ENCODE measurements at places on chromosomes 16 and 17.

- no peak for DNase-seq
These were observed 36.2 kb downstream of the LDHD start for GRCh38 chr16:75080205-75081029.

DNA sequence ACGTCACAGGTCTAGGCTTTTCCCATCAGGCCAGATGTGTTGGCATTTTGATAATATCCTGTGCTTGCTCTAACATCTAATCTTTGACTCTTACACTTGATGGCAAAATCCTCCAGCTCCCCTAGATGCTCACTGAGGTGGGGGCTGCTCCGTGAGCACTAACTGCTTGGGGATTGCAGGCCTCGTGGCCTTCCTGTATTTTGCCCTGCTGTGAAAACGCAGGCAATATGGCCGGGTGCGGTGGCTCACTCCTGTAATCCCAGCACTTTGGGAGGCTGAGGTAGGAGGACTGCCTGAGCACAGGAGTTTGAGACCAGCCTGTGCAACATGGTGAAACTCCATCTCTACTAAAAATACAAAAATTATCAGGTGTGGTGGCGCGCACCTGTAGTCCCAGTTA, 9.7 kb upstream of the MLKL start:
- no peak for DNase-seq

DNA sequence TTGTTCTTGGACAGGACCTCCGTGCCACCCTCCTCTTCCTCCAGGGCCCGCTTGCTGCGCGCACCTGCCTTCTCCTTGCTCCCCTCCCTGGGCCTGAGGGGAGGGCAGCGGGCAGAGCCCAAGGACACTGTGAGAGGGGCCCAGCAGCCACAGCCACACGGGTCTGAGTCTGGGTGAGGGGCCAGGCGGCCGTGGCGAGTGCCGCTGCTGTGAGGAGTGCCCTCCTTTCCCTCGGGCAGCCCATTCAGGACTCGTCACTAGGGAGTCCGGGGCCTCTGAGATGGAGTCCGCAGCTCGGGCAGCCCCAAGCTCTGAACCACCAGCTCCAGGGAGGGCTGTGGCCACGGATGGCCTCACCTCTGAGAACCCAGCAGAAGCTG, 5.6 kb downstream of the DUS1L start:
- DNase-seq, result no peak

DNA sequence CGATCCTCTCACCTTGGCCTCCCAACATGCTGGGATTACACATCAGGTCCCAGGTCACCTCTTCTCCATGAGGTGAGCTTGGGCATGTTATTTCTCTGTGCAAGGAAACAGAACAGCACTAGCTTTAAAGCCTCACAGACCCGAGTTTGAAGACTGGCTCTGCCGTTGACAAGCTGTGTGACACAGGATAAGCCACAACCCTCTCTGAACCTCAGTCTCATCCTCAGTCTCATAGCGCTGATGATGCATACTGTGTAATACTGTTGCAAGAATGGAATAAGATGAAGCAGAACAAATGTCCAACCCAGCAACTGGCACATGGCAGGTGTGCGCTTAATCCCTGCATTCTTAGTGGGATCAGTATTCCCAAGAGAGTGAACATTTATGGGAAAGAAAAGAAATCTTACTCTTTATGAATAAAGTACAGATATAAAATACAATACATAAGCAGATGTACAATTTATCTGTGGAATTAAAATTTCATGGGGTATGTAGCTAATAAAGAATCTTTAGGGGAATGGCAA, 43.5 kb downstream of the ABAT start:
- no peak for DNase-seq

GRCh38 chr17:50691550-50692447, 15.9 kb downstream of the ANKRD40 start:
- DNase-seq, result no peak

DNA sequence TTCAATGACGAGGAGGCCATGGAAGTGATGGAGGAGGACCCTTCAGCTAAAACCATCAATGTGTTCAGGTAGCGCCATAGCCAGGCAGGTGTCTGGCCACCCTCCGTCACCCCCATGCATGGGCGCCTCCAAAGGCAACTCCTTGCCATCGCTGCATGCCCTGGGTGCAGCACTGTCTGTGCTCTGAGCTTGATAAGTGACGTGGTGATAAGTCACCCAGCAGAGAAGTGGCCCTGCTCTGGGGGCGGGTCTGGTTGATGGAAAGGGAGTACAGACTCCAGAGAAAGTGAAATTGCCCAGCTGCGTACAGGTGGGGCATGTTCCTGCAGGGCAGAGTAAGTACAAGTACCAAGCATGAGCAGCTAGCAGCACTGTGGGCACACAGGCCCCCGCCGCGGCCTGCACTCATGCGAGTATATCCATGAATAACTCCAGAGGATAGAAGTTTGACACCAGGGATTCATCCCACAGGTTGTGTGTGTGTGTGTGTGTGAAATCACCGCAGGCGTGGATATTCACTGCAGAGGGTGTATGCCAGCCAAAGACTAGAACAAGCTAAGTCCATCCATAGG, 13.1 kb downstream of the DNAI2 start:
- DNase-seq, result no peak

DNA sequence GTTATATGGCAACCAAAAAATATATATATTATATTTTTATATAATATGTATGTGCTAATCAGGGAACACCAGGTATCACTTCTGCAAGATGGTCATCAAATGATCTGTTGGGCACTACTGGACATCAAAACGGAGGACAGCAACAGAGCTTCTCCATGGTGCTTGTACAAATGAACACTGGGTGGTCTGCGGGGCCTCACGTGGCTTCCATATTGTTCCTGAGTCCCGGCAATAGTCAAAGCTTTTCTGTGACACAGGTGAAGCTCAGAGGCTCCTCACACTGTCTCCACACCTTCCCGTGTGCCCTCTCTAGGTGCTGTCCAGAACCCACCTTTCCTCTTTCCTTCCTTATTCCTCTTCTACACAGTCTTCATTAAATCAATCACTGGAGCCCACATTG, 149.9 kb upstream of the PIRT start:
- DNase-seq, result no peak

DNA sequence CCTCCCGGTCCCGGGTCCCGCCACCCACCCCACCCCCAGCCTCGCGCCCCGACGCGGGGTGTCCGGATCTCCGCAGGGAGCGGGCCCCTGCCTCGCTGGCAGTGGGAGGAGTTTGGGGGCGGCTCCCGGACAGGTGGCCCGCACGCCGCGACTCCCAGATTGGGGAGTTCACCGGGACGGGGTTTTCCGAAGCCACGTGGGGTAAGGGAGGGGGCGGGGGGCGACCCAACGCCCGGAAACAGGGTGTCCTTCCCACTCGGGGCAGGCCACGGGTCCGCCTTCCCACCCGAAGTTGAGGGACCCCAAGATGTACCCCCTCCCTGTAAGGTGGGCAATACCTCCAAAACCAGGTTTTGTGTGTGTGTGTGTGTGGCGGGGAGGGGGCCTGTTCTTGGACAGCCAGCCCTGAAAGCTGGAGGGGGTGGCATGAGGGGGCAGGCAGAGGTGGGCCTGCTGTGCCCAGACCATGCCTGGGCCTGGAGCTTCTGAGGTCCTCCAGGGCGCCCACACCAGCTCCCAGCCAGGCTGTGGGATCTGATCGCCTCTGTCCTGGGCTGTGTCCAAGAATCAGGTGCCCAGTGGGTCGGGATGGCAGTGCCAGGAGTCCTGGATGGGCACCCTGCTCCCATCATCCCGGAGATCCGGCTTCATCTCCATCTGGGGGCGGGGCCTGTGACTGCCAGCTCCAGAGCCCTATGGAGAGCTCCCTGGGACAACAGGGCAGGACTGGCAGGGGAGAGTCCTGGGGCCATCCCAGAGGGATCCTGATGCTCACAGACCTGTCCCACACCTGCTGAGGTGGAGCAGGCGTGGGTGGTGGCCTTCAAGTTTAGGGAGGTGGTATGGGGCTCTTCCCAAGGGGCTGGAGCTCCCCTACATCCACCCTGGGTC, 767 bp downstream of the SYNGR2 start:
- DNase-seq, result peak; percentile 58

- no peak for DNase-seq
These were observed 175.2 kb upstream of the NLRP1 start for GRCh38 chr17:5759501-5759925.

- no peak for DNase-seq
These were observed 70.8 kb downstream of the RAB11FIP4 start for GRCh38 chr17:31462261-31462660.

GRCh38 chr17:83054518-83055125, 24.8 kb upstream of the METRNL start:
- DNase-seq, result no peak

- DNase-seq, result no peak
These were observed 189.5 kb upstream of the GSE1 start for GRCh38 chr16:85423631-85424030.

- DNase-seq, result no peak
These were observed 26.7 kb downstream of the SAP30BP start for GRCh38 chr17:75693500-75694481.

DNA sequence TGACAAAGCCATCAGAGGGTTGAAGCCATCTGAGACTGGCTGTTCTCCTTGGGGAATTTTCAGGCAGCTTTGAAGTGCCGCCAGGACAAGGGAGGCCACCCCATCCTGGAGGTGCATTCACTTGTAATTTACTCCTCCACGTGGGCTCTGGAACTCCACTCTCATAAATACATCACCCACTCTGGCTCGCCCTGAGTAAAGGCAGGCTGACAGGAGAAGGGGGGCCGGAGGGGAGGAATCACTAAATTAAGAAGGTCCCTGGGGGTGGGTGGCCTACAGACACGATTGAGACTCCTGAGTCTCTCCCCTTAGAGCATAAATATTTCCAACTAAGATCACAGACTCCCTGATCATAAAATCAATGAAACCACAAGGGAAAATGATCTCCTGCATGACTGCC, 56.3 kb upstream of the HNF1B start:
- DNase-seq, result no peak

- DNase-seq, result peak; percentile 73
These were observed at the start of gene MED1 for GRCh38 chr17:39450847-39451581. MED1 (minus strand) TSS chr17:39451263; CDS start chr17:39451062, 201 bp downstream.

DNA sequence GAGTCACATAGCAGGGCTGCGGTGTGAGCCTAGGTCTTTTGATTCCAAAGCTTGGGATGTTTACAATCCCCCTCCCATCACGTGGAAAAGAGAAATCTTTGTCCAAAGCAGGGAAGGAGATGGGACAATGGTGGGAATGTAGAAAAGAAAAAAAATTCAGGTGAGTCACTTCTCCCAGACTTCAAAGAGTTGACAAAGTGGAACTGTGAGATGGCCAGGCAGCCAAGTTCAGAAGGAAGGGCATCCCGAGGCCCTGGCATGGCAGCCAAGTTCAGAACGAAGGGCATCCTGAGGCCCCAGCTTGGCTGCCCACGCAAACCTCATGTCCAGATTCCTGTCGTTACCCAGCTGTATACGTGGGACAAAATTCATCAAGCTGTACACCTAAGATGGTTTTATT, 47.5 kb downstream of the FOXL1 start:
- no peak for DNase-seq

- DNase-seq, result no peak
These were observed 9.4 kb downstream of the DUSP3 start for GRCh38 chr17:43769426-43769825.

- no peak for DNase-seq
These were observed 7.1 kb downstream of the TRARG1 start for GRCh38 chr17:1286379-1287106.

GRCh38 chr17:8803531-8804420, 4.6 kb upstream of the MFSD6L start:
- DNase-seq, result no peak

DNA sequence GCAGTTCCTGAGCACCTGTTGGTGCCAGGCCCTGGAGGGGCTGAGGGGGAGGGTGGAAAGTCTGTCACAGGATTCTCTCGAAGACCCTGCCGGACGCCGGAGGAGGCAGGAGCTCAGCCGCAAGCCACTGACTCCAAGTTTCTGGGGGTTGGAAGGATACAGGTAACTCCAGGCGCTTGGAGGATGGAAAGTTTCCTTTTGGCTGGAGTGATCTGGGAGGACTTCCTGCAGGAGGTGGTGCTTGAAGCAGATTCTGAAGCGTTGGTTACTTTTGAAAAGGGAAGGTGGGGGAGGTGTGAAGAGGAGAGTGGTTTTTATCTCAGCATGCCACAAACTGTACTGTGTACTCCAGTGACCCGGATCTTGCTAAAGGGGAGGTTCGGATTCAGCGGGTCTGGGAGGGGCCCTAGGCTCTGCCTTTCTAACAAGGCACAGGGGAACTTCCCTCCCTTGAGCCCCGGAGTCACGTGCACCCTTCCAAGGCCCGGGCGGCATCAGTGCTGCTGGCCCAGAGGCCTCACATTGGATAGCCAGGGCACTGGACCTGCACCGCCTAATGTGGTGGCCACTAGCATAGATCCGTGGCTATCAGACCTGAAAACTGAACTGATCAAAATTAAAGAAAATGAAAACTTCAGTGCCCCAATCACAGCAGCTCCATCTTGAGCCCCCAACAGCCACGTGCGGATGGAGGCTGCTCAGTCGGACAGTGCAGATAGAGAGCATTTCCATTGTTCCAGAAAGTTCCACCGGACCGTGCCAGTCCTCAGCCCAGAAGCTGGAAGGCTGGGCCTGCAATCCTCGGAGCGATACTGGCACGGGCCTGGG, 42.2 kb upstream of the GSE1 start:
- DNase-seq, result no peak

GRCh38 chr16:23131036-23131435, 18.2 kb downstream of the USP31 start:
- DNase-seq, result no peak

GRCh38 chr17:76077584-76078110, 1.3 kb upstream of the ZACN start:
- DNase-seq, result no peak

DNA sequence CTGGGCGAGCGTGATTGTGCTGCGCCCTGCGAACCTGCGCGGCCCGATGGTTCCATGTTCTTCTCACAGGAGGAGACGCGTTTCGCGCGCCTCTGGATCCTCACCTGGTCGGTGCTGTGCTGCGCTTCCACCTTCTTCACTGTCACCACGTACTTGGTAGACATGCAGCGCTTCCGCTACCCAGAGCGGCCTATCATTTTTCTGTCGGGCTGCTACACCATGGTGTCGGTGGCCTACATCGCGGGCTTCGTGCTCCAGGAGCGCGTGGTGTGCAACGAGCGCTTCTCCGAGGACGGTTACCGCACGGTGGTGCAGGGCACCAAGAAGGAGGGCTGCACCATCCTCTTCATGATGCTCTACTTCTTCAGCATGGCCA, 1.0 kb downstream of the FZD2 start:
- DNase-seq, result no peak

- DNase-seq, result no peak
These were observed 631 bp downstream of the TBL3 start for GRCh38 chr16:1972490-1972877.

GRCh38 chr16:73052576-73052975, 4.6 kb upstream of the ZFHX3 start:
- DNase-seq, result no peak

GRCh38 chr17:65332375-65332774, 195.2 kb downstream of the RGS9 start:
- no peak for DNase-seq
